Large intestine (tissue), 12 donors: ENCODE measurements at places on chromosomes 12 and 14. TPM values are rescaled to one million over a fixed set of nuclear protein-coding genes. Genes with fewer than 3 reads are reported as not detected.
A peak's percentile ranks its signal among the peaks of the same experiment; 100 is the strongest.

- H3K27ac ChIP-seq: no peak overlapping the region
- no peak for DNase-seq
- H3K36me3 ChIP-seq: peaks cover 41% of the 10 kb centered on the region
- H3K4me3 ChIP-seq: no peak overlapping the region
- H3K4me1 ChIP-seq: no peaks in the 10 kb centered on the region
These were observed 10.8 kb downstream of the SNRNP35 start for GRCh38 chr12:123468786-123469185.

GRCh38 chr14:88993946-88994345 lies 169.5 kb downstream of the TTC8 start:
- H3K27ac ChIP-seq: no peak overlapping the region
- no peaks in the 10 kb centered on the region for H3K36me3 ChIP-seq
- H3K27me3 ChIP-seq: no peaks in the 10 kb centered on the region
- no peak for DNase-seq

DNA sequence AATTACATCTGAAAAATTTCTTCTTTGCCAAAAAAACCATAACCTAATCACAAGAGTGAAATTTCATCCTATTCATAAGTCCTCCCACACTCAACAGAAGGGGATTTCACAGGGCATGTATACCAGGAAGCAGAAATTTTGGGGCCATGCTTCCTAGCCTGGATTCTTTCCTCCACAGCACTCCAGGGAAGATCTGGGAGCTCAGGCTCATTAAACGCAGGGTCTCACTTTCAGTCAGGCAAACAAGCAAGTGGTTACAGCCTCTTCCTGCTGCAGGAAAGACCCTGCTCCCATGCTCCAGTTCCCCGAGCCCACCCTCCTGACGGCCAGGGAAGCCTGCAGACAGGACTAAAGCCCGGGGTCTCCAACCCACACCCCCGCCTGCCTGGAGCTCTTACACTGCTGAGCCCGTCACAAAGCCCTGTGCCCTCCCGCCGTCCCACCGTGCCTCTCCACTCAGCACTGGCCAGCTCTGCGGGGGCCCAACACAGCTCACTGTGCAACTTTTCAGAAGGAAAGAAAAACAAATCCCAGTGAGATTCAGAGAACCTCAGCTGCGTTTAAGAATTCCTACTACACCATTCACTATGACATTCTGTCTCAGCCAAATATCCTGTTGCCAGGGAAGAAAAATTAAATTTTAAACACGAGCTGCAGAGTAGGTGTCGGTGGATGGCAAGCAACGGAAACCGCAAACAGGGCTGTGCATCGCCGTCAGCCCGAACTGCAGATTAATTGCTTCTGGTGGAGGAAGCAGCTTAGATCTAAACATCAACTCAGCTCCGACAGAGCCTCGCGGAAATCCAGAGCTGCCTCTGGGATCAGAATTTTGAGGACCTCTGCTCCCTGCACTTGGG lies 106.7 kb upstream of the SFSWAP start:
- DNase-seq: no peak
- peaks cover 33% of the 10 kb centered on the region for H3K27me3 ChIP-seq
- H3K27ac ChIP-seq: no peak overlapping the region
- no peaks in the 10 kb centered on the region for H3K4me1 ChIP-seq
- H3K36me3 ChIP-seq: no peaks in the 10 kb centered on the region

DNA sequence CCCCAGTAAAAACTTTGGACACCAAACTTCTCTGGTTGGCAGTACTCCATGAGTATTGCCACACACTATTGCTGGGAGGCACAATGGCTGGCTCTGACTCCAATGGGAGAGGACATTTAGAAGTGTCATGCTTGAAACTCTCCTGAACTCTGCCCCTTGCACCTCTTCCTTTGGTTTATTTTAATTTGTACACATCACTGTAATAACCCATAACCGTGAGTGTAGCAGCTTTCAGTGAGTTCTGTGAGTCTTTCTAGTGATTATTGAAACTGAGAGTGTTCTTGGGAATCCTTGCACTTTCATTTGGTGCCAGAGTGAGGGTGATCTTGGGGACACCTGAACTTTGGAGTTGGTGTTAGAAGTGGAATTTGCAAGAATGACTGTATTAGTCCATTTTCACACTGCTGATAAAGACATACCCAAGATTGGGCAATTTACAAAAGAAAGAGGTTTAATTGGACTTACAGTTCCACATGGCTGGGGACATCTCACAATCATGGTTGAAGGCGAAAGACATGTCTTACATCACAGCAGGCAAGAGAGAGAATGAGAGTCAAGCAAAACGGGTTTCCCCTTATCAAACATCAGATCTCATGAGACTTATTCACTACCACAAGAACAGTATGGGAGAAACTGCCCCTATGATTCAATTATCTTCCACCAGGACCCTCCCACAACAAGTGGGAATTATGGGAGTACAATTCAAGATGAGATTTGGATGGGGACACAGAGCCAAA lies 41.3 kb upstream of the CEP83 start:
- no peaks in the 10 kb centered on the region for H3K4me1 ChIP-seq
- no peak for DNase-seq
- no peak overlapping the region for H3K27ac ChIP-seq
- no peaks in the 10 kb centered on the region for H3K27me3 ChIP-seq
- H3K36me3 ChIP-seq: no peaks in the 10 kb centered on the region

DNA sequence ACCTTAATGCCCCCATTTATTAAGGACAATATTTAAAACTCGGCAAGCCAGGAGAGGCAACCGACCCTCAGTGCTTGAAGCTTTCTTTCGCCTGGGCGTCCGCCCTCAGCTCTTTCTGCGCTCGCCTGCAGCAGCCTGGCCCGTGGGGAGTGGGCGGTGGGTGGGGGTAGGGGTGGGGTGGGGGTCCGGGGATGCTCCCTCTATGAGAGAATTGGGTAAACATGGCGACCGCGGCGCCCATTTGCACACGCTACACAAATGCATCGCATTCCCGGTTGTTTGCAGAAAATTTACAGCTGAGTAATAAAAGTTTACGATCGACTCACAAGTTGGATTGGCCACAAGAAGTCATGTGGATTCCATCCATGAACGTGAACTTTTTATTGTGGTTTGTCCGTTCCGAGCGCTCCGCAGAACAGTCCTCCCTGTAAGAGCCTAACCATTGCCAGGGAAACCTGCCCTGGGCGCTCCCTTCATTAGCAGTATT lies 7.7 kb downstream of the HOXC8 start:
- peak; percentile 89 for DNase-seq
- peak overlapping the region; percentile 78 for H3K4me3 ChIP-seq
- H3K36me3 ChIP-seq: no peaks in the 10 kb centered on the region
- peaks cover 52% of the 10 kb centered on the region for H3K27me3 ChIP-seq
- peaks cover 28% of the 10 kb centered on the region for H3K4me1 ChIP-seq

The CIDEB gene
- polyA plus RNA-seq: 105 TPM
